IPS DF 19.7 (cell line): ENCODE measurements at places on chromosomes 1 and 21.

DNA sequence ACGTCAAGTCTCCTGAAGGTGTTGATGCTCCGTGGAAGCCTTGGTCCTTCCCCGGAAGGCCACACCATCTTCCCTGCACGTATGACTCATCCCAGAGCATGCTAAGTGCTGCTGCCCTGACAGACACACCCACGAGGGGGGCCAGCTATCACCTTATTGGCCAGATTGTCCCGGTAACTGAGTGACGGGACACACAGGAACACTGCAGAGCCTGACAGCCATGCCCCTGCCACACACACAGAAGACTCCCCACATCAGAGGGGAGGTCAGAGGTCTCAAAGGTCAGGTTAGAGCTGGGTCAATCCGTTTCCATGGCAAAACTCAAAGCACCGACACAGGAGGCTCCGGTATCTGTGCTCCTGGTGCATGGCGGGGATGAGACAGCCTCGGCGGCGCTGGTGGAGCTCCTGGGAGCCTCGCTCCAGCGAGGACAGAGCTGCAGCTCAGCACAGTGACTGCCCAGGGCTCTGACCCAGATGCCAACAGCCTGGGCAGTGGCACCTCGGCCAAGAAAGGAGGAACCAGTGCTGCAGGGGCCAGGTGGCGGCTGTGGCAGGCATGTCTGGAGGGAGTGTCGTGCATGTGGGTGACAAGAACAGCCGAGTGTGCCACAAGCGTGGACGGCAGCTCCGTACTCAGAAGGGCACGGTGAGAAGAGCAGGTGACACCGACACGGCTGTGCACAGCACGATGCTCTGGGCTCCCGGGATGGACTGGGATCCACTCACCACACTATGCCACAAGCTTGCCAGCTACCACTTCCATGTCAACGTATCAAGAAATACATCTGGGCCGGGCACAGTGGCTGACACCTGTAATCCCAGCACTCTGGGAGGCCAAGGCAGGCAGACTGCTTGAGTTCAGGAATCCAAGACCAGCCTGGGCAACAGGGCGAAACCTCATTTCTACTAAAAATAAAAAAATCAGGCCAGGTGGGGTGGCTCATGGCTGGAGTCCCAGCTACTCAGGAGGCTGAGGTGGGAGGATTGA is 14.8 kb upstream of the TMEM240 start:
- DNase-seq = no peak

DNA sequence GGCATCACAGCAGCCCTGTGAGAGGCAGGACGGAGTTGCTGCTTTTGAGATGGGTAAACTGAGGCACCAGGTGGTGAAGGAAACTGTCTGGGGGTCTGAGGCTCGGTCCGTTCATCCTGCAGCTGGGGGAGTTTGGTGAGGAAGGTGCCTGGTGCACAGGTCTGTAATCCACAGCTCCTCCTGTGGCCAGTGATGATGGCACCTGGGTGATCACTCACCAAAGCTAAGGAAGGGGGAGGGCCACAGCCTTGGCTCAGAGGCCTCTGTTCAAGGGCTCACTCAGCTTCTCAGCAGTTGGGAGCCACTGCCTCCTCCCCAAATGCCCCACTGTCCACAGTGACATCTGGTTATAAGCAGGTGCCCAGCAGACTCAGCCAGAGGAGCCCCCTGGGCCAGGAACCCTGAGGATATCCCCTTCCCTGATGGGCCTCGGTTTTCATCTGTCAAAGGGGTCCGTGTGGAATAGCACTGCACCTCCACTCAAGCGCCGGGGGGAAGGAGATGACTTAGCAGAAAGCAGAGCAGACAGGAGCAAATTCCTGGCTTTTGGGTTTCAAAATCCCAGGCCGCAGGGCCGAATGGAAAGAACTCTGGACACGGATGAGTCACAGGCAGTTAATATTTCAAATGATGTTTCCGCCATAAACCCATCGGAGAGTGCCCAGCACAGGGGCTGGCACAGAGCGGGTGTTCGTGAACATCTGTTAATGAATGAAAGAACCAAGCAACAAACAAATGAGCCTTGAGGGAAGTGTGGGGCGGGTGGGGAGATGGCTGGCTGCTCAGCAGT is 82.8 kb downstream of the DMRTB1 start:
- DNase-seq = no peak

GRCh38 chr1:227453631-227454355 is 109.6 kb upstream of the ZNF678 start:
- no peak for DNase-seq

GRCh38 chr21:32917362-32918135 is 108.2 kb upstream of the OLIG2 start:
- no peak for DNase-seq

GRCh38 chr1:19661721-19662228 is 2.9 kb upstream of the HTR6 start:
- no peak for DNase-seq

GRCh38 chr1:172451002-172451443 is 7.2 kb upstream of the PIGC start:
- no peak for DNase-seq

DNA sequence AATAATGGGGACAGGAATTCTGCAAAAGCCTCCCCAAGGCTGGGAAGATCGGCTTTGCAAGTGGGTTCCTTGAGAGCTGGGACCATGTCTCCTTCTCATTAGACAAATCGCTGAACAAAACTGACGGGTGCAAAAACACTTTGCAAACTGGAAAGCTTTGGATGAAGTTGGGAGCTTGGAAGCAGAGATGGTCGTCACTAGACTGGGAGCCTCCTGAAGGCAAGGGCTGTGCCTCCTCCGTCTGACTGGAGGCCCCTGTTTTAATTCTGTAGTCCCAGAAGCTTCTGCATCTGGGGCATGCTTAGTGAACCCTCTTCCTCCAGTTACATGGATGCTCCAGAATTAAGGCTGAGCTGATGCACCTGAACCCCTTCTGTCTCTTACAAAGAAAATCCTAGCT is 82.3 kb upstream of the IFFO2 start:
- no peak for DNase-seq

GRCh38 chr1:24827379-24828135 is 82.3 kb downstream of the CLIC4 start:
- DNase-seq = no peak

DNA sequence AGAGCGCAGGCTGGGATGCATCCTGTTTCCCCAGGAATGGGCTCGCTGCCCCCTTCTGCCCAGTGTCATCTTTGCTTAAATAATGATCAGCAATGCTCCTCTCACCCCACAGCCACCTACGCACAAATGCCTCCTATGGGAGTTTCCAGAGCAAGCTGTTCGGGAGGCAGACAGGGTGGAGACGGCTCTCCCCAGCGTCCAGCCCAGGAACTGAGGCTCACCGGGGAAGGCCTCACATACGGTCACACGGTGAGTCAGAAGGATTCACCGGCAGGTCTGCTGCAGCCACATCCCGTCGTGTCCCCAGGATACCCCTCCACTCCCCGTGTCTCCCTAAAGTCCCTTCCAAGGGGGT is 40.3 kb upstream of the RUNX3 start:
- no peak for DNase-seq

- DNase-seq = no peak
These were observed 43.3 kb downstream of the IARS2 start for GRCh38 chr1:220137019-220137786.

GRCh38 chr1:112253366-112253765 is 142.6 kb upstream of the CTTNBP2NL start:
- DNase-seq = no peak

DNA sequence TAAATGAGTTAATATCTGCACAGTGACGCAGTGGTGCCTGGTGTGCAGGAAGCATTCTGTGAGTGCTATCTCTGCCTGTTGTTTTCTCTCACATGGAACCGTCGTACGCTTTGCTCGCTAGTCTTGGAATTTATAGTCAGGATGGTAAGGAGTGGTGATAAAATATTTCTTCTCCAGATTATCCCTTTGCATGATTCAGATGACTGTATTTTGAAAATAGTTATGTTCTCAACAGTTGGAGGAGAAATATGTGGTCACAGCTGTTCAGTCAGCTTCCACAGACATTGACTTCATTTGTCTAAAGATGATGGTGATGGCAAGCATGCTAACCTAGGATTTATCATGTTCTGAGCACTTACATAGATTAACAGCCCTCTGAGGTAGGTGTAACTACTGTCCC is 41.3 kb upstream of the VAMP3 start:
- DNase-seq = no peak

DNA sequence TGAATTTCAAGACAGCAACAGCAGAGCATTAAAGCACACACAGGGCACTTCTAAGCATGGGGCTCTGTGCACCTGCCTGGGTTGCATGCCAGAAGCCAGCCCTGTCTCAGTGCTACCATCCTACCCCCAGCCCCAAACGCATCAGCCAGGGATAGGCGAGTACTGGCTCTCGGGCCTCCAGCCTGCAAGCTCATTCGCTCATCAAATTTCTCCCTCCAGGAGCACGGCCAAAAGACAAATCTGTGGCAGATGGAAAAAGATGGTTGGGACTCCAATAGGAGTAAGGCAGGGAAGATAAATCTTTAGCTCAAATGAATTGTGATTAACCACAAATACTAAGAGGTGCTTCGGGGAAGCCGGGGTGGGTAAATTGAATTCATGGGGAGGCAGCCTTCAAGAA is 189.6 kb downstream of the KAZN start:
- DNase-seq = no peak

DNA sequence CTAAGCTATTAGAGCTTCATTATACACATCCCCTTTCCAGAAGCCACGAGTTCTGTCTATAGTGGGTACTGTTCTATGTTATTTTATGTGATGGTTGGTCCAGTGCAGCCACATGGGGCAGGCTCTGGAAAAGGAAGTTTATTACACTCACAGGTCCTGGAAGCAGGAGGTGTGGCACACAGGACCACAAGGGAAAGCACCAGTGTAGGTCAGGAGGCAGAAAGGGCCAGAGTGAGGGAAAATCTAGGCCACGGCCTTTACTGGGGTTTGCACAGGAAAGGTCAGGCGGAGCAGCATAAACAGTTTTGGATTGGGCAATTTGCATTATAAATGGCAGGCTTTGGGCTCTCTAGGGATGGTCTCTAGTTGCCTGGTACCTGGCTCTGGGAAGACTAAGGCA is 21.8 kb upstream of the CNIH3 start:
- no peak for DNase-seq

DNA sequence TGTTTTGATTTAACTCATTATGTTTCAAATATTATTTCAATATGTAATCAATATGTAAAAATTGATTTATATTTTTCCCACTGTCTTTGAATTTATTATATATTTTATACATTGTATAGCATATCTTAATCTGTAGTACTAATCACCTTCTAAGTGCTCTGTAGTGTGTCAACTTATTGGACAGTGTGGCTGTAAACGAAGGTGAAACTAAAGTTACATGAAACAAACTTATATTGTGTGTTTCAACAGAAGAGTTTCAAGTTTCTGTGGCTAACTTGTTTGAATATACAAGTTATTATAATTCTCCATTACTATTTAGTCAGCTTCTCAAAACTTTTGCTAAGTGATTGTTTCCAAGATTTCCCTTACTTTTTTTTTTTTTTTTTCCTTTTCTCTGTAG is 175.8 kb downstream of the DHRS3 start:
- no peak for DNase-seq

DNA sequence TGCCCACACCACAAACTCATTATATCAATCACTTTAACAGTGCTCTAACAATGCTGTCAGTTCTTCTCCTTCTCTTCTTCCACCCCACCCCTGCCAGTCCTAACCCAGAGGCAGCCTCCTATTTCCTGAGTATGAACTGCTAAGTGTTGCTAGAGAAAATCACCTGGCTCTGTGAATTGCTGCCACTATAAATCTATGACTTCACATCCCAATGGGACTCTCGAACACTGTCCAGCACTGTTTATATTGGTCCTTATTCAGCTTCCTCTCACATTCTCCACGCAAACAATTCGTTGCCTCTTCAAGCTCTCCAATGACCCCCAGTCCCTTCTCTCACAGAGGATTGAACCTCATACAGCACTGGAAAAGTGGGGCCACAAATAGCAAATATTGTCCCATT is 27.0 kb upstream of the USH2A start:
- no peak for DNase-seq

DNA sequence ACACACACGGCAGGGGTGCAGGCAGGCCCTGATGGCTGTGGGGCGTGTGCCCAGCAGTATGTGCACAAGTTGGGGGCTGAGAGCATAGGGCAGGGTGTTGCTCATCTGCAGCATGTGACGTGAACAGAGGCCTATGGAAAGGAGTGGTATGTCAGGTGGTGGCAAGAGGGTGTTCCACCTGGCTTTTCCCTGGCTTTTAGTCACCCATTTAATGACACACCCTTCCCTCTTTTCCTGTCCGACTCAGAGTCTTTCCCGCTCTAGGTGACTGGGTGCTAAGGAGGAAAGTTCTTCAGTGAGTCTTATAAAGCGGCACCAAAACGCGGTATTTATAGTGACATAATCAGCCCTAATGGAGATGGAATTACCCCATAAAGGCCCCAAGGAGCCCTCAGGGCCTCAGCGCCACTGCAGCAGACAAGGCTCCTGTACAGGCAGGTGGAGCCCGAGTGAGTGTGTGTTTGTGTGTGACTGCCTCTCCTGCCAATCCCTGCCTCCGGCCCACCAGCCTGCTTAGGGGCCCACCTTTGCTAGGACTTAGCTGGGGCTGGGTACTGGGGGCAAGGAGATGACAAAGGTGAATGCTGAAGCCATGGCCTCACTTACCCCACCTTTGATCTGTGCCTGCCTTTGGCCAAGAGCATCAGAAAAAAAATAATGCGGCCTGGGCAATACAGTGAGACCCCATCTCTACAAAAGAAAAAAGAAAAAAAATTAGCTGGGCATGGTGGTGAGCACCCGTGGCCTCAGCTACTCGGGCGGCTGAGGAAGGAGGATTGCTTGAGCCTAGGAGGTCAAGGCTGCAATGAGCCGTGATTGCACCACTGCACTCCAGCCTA is 3.3 kb upstream of the EPHA2 start:
- DNase-seq = no peak

GRCh38 chr1:175865041-175865766 is 121.8 kb upstream of the TNR start:
- peak; percentile 88 for DNase-seq

- no peak for DNase-seq
These were observed 85.6 kb upstream of the SNX7 start for GRCh38 chr1:98575955-98576354.

- DNase-seq = peak; percentile 38
These were observed 383.5 kb downstream of the OMA1 start for GRCh38 chr1:58162952-58163550.

GRCh38 chr1:32151319-32151787 is 28.1 kb upstream of the TXLNA start:
- no peak for DNase-seq

- no peak for DNase-seq
These were observed 135.6 kb downstream of the DUSP10 start for GRCh38 chr1:221606256-221606655.
